ENCODE measurements at places on chromosomes 1 and 21.
A peak's percentile ranks its signal among the peaks of the same experiment; 100 is the strongest.

DNA sequence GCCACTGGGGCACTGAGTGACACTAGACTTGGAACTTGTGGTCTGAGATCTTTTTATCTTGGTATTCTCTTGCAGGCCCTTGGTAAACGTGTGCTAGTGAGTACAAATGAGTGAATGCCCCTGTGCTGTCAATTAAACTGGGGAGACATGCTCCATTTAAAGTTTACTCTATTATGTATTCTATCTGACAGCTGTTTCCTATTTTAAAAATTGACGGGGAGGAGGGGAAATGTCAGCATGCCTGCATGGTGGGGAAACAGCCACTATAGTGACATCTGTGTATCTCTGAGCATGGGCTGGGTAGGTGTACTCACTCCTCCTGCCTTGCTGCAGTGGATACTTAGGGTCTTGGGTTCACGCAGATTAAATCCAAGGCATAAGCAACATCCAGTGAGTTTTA lies 59.0 kb upstream of the IKBKE start:
- no peak for DNase-seq

DNA sequence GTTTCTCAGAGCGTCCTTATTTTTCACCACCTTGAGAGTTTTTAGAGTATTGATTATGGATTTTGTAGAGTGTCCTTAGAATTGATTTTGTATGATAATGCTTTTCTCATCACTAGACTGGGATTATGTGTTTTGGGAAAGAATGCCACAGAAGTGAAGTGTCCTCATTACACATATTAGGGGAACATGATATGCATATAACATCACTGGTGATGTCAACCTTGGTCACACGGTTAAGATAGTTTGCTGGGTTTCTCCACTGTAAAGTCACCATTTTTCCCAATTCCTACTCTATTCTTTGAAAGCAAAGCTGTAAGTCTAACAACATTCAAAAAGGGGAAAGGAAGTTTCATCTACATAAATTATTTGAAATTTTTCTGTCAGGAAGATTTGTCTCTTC lies 39.6 kb upstream of the PALMD start:
- no peak for DNase-seq

- no peak for DNase-seq
These were observed 223.2 kb downstream of the BACH1 start for GRCh38 chr21:29521872-29522271.

DNA sequence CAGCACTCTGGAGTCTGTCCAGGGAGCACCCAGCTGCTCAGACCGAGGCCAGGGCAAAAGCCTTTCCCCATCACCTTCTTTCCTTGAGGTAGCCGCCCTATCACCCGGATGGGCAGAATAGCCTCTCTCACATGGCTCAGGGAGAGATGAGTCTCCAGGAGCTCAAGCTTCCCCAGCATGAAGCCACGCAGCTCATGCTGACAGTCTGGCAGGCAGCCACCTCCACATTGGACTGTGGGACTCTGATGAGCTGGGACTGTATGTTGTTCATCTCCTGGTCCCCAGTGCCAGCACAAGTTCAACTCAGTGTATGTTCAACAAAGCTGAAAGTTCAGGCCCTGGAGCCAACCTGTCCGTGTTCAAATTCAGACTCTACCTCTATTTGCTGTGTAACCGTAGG lies 75.2 kb upstream of the ZC3H12A start:
- DNase-seq, result no peak

GRCh38 chr1:28750330-28750729 lies 13.6 kb downstream of the YTHDF2 start:
- DNase-seq, result no peak

DNA sequence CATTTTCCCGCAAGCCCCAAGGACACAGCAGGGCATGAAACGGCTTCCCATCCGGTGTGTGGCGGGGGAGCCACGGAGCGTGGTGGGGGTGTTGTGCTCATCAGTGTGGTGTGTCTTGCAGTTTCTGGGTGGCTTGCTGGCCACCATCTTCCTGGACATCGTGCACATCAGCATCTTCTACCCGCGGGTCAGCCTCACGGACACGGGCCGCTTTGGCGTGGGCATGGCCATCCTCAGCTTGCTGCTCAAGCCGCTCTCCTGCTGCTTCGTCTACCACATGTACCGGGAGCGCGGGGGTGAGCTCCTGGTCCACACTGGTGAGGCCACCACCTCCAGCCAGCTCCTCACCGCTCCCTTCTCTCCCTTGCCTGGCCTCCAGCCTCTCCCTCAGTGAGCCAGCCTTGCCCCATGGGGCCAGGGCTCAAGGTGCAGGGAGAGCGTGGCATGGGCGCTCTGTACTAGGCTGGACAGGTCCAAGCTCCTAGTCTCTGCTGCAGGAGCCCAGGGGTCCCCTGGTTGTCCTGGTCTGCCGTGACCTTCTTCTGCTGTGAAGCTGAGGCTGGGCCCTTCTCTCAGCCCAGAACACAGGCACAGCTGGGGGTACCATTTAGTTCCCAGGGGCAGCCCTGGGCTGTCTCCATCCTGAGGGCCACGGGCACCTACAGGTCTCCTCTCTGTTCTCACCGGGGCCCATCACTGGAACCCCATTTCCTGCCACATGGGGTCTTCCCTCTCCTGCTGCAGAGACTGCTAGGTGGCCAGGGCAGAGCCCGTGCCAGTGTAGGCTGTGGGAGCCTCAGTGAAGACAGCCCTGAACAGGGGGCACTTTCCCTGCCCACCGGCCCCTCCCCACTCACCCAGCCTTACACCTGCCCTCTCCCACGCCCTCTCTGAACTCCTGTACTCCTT lies 12.6 kb downstream of the AGTRAP start:
- DNase-seq, result peak; percentile 51

DNA sequence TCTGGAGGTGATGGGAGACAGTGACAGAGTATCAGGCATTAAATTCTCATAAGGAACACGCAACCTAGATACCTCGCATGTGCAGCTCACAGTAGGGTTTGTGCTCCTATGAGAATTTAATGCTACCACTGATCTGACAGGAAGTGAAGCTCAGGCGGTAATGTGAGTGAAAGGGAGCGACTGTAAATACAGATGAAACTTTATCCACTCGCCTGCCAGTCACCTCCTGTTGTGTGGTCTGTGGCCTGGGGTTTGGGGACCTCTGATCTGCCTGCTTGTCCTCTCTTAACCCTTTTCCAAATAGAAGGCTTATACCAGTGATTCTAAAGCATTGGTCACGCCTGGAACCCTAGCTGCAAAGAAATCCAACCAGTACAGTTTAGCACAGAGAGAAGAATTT lies 15.3 kb downstream of the GABPA start:
- DNase-seq, result no peak

GRCh38 chr21:45477176-45478114 lies 64.8 kb downstream of the SLC19A1 start:
- no peak for DNase-seq

- no peak for DNase-seq
These were observed 6.8 kb downstream of the CDCA8 start for GRCh38 chr1:37699147-37699546.

- no peak for DNase-seq
These were observed 29.7 kb upstream of the CDC14A start for GRCh38 chr1:100322436-100323211.

DNA sequence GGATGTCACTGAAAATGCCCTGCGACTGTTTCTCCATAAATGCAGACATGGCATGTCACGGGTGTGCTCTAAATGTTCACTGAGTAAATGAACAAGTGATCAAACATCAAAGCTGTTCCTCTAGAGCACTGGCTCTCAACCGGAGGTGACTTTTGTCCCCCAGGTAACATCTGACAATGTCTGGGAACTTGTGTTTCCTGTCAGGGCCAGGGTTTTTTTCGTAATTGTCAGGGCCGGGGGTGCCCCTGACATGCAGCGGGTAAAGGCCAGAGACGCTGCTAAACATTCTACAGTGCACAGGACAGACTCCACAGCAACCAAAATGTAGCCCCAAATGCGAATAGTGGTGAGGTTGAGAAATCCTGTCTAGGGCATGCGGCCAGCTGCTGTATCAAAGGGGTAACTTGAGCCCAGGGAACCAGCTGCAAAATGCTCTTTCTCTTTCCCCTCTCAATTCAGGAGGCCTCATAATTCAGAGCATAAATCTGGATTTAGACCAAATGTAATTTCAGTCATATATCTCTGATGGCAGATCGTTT lies 2.0 kb downstream of the ALDH4A1 start:
- no peak for DNase-seq

DNA sequence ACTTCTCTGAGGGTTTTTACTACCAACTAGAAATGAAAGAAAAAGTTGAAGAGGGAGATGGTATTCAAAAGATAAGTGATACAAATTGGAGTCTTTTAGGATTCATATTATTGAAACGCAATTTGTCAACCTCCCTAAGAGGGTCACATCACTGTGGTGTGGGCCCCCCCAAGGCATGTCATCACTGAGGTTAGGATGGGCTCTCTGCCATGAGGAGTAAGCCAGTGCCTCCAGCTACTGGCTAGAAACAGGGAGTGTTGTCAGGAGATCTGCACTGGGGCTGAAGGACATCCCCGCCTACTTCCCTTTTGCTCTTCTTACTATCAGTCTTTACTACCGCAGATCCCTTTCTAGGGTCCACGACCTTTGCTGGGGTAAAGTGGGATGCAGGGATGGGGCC lies 25.9 kb downstream of the ITSN1 start:
- no peak for DNase-seq

GRCh38 chr1:1914101-1914970 lies 724 bp upstream of the CALML6 start:
- no peak for DNase-seq

- peak; percentile 73 for DNase-seq
These were observed 1.1 kb upstream of the SYNC start for GRCh38 chr1:32703479-32704291.

Data from H7 (cell line).